Effector CD8-positive, alpha-beta T cell (primary cell): ENCODE measurements at places on chromosomes 5 and 9.

GRCh38 chr5:113118298-113118697 is 141.7 kb downstream of the DCP2 start:
- no peak for DNase-seq

GRCh38 chr5:125295405-125295872 is 549.0 kb upstream of the ZNF608 start:
- DNase-seq = no peak

GRCh38 chr5:57171816-57172465 is 1.9 kb upstream of the GPBP1 start:
- DNase-seq = no peak

GRCh38 chr5:142486020-142486419 is 161.2 kb upstream of the SPRY4 start:
- no peak for DNase-seq

DNA sequence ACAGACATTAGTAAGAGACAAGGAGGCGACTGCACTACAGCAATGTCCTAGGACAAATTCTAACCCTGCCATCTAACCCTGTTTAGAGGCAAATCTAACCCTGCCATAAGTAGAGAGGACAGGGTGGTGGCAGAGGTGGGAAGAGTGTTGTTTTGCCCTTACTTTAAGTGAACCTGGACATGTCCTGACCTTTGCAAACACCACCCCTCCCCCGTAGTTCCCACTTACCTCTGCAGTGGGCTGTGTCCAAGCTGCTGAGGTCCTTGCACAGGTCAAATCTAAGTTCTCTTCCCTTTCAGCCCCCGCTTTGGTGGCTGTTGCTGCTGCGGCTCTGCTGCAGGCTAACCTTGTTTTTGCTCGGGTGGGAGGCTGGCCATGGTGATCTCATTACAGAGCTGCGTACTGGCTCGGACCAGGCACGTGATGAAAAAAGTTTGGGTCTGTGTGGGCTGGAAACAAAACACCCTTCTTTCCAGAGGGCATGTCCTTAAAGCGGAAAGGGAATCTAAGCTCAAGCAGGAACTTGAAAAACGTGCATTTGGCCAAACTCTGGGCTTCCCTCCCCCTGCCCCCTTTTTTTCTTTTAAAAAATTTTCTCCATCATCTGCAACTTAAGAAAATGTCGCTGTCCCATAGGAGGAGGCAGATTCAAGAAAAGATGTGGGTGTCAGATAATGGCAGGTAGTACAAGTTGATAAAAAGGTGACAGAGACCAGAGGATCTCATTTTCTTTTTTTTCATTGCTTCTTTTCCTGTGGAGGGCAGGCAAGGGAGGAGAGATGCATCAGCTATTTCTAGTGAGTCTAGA is at the start of gene FAXDC2:
Gene FAXDC2 (minus strand): TSS at position 349 of the 808 bp plus-strand sequence. CDS start 12,425 bp downstream, outside the sequence.
- DNase-seq = no peak

DNA sequence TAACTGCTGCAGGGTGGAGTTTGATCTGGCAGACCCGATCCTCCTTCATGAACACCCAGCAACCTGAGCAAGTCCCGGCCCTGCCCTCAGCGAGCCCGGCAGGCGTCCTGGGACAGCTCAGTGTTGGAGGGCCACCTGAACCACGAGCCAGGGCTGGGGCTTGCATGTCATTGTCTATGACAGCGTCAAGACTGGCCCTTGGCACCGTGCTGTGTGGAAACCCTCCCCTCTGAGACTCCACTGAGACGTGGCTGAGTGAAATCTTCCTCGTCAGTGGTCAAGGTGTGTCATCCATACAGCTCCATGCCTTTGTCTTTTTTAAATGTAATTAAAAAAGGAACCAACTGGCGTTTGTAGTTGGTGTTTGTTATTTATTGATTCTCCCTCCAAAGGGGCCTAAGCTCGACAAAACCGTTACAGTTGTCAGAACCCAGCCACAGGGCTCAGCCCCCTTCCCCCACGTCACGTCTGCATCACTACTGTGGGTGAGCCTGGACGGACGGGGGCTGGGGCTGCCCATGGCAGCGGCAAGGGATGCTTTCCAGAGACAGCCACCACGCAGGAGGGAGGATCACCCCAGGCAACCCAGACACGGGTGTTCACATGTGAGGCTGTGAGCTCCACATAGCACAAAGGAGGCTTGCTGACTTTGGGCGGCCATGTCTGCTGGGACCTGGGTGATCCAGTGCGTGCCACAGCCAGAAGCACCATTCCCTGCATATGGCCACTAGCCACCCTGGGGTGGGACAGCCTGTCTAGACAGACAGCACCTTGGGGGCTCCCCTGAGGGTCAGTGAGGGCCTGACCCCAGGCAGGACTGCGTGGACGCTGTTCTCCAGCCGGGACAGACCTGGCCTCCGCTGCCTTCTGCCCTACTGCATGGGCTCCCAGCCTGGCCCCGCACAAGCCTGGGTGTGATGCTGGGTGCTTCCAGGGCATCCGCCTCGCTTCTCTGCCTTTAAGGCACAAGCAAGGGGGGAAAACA is 7.3 kb downstream of the UCK1 start:
- no peak for DNase-seq

DNA sequence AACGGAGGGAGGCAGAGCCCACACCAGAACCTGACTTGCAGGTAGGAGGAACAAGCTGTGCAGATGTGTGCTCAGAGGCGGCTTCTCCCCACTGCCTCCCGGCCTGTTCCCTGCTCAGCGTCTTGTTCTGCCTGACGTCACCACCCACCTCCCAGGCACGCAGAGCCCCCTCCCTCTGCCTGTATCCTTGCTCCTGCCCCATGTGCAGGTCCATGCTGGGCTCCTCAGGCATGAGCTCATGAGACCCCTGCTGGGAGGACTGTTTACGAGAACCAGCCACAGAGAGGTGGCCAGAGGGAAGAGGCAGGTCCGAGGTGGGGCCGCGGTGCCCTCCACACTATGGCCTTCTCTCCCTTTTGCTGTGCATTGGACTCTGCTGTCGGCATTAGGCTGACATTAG is 45.5 kb downstream of the SLC6A3 start:
- no peak for DNase-seq

- no peak for DNase-seq
Measured at GRCh38 chr5:139639619-139640380, 8.3 kb upstream of the CXXC5 start.

- no peak for DNase-seq
Measured at GRCh38 chr5:168790002-168790635, 211.0 kb upstream of the PANK3 start.

DNA sequence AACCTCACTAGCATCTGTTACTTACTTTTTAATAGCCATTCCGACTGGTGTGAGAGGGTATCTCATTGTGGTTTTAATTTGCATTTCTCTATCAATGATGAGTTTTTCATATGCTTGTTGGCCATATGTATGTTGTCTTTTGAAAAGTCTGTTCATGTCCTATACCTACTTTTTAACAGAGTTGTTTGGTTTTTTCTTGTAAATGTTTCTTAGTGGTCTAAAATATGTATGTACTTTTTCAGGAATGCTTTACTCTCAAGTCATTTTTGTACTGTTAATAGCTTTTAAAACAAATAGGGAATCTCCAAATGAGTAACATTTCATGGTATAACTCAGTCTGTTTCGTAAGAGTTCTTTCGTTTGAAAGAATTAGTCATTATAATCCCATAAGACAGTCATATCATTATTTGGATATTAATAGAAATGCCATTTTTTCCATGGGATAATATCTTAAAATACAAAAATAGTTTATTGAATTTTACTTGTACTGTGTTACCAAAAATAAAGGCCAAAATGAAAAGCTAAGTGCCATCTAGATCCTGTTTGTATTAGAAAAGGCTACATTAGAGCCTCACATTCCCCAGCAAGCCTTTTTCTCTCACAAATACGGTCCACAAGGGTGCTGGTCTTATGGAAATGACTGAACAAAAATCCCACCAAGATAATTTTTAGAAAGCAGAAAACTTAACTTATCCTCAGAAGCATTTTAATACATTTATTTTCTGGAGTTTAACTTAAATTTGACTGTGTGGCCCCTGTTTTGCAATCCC is 247.7 kb downstream of the PJA2 start:
- no peak for DNase-seq

- DNase-seq = no peak
Measured at GRCh38 chr5:137822158-137822764, 45.4 kb upstream of the MYOT start.

GRCh38 chr5:66041627-66042026 is 102.5 kb upstream of the SREK1 start:
- DNase-seq = no peak

- no peak for DNase-seq
Measured at GRCh38 chr5:131671409-131671808, 36.4 kb upstream of the RAPGEF6 start.

GRCh38 chr5:23579566-23579965 is 72.2 kb downstream of the PRDM9 start:
- DNase-seq = no peak

DNA sequence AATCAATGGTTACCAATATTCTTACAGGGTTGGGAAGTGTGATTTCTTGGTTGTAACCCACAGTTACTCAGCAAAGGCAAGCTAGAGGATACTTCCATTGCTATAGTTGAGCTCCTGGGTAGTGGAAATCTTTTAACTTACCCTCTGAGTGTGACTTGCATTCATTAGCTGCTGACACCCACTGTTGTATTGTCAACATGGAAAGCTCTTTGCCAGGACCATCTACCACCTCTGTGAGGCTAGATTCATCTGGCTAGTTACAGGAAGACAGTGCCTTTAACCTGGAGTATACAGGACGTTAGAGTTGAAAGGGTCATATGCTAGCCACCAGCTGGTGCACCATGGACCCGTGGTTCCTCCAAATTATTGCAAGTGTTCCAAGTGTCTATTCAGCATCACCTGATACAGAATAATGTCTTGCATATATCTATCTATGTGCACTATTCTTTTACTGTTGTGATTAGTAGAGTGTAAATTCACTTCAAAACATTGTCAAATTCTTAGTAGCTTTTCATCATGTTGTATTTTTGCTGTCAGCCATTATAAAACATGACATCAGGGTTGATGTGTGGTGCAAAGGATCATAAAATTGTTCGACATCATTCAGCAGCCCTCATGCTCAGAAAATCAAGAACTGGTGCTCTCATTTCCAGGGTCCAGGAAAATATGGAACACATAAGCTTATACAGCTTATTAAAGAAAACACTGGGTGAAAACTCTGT is 239.0 kb downstream of the PJA2 start:
- no peak for DNase-seq

- no peak for DNase-seq
Measured at GRCh38 chr9:124342402-124342775, 72.9 kb downstream of the PSMB7 start.

DNA sequence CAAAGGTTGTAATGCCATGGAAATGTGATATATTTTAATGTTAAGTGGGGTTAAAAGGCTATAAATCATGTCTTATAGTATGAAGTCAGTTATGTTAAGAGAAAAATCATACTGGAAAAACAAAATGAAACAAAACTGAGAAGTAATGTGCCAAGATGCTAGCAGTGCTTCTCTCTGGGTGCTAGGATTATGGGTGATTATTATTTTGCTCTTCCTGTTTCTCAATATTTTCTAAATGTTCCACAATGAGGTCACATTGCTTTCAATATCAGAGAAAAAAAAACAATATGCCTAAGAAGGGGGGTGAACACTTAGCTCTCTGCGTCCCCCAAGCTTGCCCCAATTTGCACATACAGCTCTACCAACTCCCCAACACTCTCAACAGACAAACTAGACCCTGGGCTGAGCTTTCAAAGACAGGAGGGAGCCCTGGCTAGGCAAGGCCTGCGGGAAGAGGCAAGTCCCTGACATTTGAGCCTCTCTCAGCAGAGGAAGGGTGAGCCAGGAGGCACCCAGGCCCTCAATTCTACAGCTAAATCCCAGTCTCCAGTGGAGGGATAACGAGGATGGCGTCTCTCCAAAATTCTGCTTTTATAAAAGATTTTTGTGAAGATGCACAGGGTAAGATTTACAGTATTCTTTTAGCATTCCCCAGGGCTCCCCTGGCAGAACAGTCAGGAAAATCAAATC is 24.4 kb downstream of the WHRN start:
- no peak for DNase-seq

GRCh38 chr9:22740781-22741180 is 294.2 kb downstream of the DMRTA1 start:
- DNase-seq = no peak

- no peak for DNase-seq
Measured at GRCh38 chr5:125558466-125558865, 812.0 kb upstream of the ZNF608 start.

DNA sequence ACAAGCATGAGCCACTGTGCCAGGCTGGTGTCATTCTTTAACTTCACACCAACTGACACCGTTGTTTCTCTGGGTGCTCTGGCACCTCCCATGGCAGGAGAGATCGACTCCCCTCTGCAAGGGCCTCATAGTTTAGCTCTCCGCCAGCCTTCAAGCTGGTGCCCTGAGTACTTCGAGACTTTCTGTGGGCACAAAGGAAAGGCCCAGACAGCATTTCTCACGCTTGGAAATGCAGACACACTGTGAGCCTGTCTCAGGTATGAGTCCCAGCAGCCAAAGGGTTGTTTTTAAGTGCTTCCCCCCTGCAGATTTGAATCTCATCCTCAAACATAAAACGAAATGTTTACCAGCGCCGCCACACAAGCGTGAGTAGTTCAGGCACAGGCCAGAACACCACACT is 11.1 kb upstream of the TCF7 start:
- DNase-seq = no peak

- no peak for DNase-seq
Measured at GRCh38 chr9:77556396-77556795, 91.7 kb downstream of the GNA14 start.

- no peak for DNase-seq
Measured at GRCh38 chr5:116032094-116032517, at the start of gene ARL14EPL. Gene ARL14EPL (plus strand): TSS chr5:116032472. CDS start chr5:116051466, 18,994 bp downstream.

- DNase-seq = no peak
Measured at GRCh38 chr5:79962575-79963222, 28.4 kb downstream of the MTX3 start.

GRCh38 chr5:18900644-18901043 is 1087.4 kb downstream of the CDH18 start:
- no peak for DNase-seq

DNA sequence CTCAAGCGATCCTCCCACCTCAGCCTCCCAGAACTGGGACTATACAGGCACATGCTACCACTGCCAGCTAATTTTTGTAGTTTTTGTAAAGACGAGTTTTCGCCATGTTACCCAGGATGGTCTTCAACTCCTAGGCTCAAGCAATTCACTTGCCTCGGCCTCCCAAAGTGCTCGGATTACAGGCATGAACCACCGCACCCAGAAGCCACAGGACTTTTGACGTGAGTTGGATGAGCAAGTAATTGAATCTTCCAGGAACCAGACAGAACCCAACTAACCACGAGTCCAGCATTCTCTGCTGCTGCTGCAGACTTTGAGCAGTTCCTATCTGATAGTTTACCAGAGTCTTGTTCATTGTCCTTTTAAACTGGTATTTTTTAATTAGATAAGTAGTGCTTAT is 9.6 kb upstream of the ATP6V0E1 start:
- DNase-seq = no peak

- no peak for DNase-seq
Measured at GRCh38 chr5:23648656-23649055, 141.2 kb downstream of the PRDM9 start.

GRCh38 chr5:135055396-135055795 is 21.4 kb upstream of the PITX1 start:
- no peak for DNase-seq

- no peak for DNase-seq
Measured at GRCh38 chr5:42811591-42812446, at the start of gene SELENOP. Gene SELENOP (minus strand): TSS chr5:42811892. CDS start chr5:42808353, 3,539 bp downstream.

GRCh38 chr5:67954351-67954750 is 261.2 kb upstream of the PIK3R1 start:
- DNase-seq = no peak
